ENCODE measurements at places on chromosomes 6 and 20.

GRCh38 chr6:104682722-104683643 lies 176.7 kb downstream of the HACE1 start:
- DNase-seq, result peak; percentile 59

- DNase-seq, result no peak
Measured at GRCh38 chr6:21587961-21588480, 5.5 kb upstream of the SOX4 start.

DNA sequence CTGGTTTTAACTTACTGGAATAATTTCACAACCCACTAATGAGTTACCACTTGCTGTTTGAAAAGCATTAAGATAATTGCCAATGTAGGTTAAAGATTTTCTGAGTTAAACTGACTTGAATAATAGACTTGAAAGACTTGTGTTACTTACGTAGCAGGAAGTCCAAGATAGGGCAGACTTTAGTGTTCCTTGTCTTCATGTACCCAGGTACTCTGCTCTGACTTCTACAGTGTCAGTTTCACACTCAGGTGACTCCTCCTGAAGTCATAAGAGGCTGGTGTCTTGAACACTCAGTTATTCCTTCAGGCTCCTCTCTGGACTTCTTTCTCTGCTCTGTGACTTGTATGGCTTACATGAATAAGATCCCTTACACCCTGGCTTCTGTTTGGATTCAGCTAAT lies 76.3 kb upstream of the SGK1 start:
- DNase-seq, result no peak

GRCh38 chr20:6705926-6706548 lies 61.4 kb upstream of the BMP2 start:
- DNase-seq, result no peak

GRCh38 chr6:5457041-5457440 lies 195.7 kb downstream of the FARS2 start:
- DNase-seq, result no peak

GRCh38 chr20:52497731-52498130 lies 306.2 kb upstream of the ZFP64 start:
- DNase-seq, result no peak

DNA sequence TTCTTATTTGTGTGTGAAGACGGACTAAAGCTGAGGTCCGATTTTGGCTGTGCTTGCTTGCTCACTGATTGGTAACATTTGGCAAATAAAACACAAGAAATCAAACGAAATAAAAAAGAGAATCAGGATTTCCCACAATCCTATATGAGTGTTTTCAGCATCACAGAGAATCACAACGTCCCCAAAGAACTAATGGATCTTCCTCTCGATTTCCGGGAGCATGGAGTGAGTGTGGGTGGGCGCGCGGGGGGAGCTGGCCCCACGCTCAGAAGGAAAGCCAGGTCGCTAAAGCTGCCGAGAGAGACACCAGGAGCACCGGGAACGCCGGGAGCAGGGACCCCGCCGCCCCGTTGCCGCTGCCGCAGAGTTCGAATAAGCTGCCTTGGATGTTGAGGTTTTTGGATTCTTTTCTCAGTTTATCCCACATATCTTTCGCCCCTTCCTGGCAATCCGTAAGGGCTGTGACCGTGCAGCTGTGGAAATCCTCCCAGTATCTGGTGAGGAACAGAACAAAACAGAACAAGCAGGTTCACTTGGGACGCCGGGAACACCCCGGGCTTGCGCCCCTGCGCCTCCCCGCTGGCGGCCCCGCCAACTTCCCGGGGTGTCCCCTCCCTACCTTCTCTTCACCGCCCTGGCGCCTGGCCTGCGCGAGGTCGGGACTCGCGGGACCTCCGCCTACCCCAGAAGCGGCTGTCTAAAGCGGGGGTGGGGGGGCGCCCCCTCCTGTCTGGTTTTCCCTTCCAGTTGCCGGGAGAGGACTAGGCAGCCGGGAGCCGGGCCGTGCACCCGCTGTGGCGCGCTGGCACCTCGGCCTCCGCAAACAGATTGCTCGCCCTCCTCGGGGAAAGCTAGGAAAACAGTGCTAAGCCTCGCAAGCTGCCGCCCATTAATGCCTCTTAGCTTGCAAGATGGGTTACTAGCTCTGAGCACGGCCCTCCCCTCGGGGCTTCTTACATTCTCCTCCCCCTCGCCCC lies 7.7 kb downstream of the NRN1 start:
- DNase-seq, result no peak

- DNase-seq, result no peak
Measured at GRCh38 chr6:95117236-95117635, 460.1 kb upstream of the MANEA start.

DNA sequence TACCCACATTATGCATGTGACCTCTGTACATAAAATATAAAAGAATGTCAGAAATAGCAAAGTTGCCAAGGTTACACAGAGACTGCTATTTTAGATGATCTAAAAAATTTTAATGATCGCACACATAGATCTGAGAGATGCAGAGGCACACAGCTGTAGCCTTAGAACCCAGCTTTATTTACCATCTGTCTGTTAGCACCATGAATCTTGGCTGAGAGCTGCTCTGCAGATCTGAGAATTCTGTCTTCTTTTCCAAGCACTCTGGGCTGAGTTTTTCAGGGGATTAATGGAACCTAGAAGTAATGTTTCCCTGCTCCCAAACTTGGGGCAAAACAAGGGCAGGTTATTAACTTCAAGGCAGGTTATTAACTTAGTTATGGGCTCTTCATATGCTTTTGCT lies 248.7 kb upstream of the JAG1 start:
- no peak for DNase-seq

DNA sequence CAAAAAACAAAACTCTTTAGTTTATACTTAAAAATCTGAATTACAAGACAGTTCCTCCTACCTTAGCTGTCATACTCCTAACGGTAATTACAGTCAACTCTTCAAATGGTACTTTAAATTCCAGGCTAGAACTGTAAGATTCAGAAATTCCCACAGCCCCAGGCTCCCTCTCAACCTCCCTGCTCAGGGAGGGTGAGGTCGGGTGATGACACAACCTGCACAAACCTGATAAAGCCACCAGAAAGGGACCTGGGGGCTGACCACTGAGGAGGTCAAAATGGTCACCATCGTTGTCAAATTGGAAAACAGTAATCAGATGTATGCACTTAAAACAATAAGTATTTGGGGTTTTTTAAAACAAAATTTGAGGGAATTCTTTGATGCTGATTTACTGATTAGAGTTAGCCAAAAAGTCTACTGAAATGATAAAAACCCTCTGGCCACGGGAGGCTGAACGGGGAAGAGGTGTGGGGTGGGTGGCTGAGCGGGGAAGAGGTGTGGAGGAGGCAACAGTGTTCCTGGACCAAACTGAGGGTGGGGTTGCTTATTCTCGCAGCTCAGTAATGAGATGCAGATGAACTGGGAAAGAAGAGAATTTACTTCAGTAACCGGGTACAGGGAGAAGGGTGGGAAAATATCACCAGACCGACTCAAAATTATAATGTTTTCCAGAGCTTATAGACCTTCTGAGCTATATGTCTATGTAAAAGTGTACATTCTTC lies 52.4 kb downstream of the SLC22A1 start:
- no peak for DNase-seq

DNA sequence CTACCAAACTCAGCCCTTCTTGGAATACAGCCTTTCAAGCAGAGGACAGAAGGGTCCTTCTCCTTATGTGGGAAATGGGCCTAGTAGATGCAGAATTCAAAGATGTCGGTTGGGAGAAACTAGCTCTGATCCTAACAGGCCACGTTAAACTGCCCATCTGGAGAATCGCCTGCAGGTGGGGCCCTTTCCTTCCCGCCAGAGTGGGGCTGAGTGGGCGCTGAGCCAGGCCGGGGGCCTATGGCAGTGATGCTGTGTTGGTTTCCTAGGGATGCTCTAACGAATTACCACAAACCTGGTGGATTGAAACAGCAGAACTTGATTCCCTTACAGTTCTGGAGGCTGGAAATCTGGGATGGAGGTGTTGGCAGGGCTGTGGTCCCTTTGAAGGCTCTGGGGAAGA lies 9.1 kb downstream of the MAPK13 start:
- DNase-seq, result no peak

- DNase-seq, result no peak
Measured at GRCh38 chr20:31712564-31713311, 9.9 kb downstream of the BCL2L1 start.

- DNase-seq, result no peak
Measured at GRCh38 chr6:25058941-25059340, 123.2 kb upstream of the RIPOR2 start.

DNA sequence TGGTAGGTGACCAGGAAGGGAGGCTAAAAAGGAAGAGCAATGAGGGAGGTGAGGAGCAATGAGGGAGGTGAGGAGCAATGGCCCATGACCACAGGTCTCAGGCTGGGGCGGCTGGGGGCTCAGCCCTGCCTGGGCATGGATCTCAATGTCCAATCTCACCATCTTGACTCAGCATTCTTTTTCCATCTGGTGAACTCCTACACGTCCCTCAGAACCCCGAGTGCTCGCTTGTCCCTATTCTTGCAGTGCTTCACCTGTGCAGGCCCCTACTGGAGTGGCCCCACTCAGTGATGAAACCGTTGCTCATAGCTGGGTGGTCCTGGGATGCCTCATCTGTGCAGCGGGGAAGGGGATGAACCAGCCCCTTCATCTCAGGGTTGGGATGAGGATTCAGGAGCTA lies 16.9 kb upstream of the RBBP8NL start:
- no peak for DNase-seq

DNA sequence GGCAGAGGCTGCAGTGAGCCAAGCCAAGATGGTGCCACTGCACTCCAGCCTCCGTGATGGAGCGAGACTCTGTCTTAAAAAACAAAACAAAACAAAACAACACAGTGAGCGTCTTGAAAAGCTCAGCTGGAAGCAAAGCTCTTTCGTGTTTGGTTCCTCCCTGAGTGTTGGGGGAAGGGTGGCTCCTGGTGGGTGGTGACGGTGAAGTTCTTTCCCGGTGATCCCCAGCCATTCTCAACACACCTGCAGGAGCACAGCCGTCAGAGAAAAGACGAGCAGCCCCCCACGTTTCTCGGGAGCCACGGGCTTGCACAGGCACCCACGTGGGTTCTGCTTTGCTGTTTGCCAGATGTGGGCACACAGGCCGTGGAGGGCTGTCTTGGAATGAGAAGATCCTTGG lies 3.2 kb downstream of the BHLHE23 start:
- no peak for DNase-seq

Data from CD4-positive, alpha-beta T cell treated with Interleukin-4 for 4 hours (primary cell).